ENCODE measurements at places on chromosomes 12 and 14.

DNA sequence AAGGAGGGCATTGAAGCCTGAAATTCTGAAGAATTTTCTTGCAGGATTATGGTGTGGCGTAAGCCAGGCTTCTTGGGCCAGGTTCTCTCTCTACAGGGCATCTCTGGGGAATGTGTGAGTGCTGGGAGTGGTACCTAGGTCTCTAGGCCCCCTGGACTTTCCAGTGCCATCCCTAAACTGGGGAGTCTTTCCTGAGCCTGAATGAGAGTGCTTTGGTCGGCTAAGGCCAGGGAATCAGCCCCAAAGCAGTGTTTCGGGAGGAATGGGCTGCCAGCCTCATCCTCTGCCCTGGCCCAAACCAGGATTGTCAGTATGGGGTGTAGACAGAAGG is 93.9 kb downstream of the CALM1 start:
- no peak for DNase-seq

DNA sequence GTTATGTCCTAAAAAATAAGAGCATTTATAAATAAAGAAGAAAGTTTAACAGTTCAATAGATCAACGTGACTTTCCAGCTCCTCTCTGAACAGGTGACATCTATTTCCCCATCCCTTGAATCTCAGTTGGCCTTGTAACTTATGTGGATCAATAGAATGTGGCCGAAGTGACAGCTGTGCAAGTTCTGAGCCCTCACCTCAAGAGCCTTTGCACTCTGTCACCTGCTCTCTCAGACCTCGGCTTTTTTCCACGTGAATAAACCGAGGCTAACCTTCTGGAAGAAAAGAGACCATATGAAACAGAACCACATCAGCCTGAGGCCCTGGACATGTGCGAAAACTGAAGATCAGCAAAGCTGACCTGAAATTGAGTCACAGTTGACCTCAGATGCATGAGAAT is 253.0 kb downstream of the DAD1 start:
- no peak for DNase-seq

DNA sequence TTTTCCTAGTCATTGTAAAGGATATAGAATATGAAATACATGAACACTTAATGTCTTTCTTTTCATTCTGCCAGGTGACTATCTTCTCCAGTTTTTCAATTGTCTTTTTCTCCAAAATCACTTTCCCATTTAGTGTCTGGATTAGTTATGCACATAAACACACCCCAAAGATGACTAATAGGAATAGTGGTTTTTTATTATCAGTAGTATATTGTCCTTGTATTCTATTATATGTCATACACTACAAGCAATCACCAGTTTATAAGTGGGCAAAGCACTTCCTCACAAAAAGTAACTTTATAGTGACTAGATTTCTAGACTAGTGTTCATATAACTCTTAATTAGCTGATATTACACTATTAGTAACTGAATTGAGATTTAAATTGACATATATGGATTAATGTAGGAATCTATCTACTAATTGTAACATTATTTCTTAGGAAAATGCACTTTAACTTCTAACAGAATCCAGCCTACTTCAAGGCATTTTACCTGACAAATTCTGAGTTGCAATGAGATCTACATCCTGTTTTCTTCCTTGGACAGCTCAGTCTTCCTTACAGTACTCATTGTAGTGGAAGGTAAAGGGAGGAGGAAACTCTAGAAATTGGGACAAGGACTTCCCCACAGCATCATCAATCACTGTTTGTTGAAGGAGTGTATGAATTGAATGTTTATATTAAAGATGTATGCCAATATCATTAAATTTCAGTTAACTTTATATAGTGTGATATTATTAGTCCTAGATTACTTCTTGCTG is 186.1 kb upstream of the GARIN2 start:
- DNase-seq = no peak

DNA sequence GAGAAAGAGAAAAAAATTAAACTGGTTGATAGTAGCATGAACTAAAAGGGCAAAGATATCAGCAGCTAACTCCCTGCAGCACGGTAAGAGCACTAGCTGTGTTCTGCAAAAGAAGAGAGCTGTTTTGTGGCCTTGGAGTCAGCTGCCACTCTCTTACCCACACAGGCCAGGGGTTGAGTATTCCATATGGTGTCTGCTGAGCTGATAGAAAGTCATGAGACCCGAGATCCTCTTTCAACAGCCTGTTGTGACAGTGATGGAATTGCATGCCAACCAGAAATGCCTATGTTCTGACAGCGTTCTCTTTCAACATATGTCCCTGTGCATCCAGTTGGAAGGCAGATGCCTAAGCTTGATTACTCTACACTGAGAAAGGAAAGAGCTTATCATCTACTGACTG is 39.9 kb downstream of the TMTC1 start:
- peak; percentile 87 for DNase-seq

- no peak for DNase-seq
These were observed 259.0 kb upstream of the E2F7 start for GRCh38 chr12:77324416-77324762.

- peak; percentile 48 for DNase-seq
These were observed 73.7 kb downstream of the ESR2 start for GRCh38 chr14:64220466-64220865.

DNA sequence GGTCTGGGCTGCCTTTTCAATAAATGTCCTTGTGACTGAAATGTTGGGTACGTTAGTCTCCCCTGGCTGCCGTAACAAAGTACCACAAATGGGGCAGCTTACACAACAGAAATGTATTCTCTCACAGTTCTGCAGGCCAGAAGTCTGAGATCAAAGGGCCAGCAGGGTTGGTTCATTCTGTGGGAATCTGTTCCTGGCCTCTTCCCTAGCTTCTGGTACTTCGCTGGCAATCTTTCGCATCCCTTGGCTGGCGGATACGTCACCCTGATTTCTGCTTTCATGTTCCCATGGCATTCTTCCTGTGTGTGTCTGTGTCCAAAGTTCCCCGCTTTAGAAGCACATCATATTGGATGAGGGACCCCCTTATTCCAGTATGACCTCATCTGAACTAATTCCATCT is 95.8 kb upstream of the NCOR2 start:
- no peak for DNase-seq

DNA sequence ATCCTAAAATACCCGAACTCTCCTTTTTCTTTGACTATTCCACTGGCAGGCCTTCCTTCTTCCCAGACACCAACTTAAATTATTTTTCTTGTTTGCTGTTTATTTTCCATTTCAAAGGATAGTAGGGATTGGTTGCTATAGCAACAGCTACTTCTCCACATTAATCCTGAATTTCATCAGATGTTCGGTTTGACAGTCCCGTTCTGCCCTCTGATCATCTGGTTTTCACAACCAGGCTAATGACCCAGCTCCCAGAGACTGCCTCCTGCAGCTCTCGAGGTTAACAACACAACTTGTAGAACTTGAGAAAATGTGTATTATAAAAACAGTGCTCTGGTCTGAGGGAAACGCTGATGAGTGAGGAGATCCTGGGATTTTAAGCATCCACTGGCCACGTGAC is 45.5 kb downstream of the NUAK1 start:
- no peak for DNase-seq

- peak; percentile 28 for DNase-seq
These were observed 95.9 kb downstream of the WNK1 start for GRCh38 chr12:848173-848865.
